HCT116 (cell line): ENCODE measurements at places on chromosomes 6 and 20.

DNA sequence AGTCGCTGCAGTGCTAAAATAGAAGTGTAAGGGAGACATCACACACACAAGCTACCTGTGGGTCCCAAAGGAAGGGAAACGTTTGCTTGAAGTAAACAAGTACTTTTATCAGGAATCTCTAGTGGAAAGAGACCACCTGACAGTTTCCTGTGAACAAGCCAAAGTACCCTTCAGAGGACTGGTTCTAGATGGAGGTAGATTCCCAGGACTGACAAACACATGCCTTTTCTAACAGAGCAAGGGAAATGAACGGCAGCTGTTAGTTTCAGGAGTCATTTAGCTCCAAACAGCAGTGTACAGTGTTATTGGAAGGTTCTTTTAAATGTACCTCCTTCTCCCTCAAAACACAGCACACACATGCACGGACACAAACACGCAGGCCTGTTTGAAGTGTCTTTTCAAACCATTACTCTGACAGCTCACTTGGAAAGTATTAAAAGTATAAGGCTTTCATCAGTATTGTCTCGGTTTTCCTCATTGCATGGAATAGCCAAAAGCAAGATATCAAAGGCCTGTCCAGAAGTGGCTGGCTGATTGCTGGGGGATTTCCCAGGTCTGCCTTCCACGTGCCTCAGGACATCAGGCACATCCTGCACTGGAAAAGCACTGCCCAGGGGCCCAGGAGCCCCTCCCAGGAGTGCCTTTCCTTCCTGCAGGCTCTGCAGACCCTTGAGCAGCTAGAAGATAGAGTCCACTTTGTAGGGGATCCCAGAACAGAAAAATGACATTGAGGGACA is 393.2 kb upstream of the SOX4 start:
- no peak for DNase-seq

DNA sequence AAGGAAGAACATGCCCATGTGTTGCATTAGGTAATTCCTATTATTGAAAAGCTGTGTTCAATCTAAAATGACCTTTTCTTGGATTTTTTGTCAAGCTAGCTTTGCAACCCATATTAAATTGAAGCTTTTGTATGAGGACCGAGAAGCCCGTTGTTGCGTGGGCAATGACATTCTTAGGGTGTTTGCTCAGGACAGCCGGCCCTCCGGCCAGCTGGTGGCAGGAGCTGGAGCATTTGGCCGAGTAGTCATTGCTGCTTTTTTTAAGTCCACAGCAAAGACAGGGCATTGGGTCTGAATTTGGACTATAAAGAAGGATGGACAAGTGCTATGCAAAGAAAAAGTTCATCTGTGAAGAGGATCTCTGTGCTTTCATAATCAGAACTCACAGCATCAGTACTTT is 365.8 kb downstream of the SAMD5 start:
- DNase-seq: no peak

DNA sequence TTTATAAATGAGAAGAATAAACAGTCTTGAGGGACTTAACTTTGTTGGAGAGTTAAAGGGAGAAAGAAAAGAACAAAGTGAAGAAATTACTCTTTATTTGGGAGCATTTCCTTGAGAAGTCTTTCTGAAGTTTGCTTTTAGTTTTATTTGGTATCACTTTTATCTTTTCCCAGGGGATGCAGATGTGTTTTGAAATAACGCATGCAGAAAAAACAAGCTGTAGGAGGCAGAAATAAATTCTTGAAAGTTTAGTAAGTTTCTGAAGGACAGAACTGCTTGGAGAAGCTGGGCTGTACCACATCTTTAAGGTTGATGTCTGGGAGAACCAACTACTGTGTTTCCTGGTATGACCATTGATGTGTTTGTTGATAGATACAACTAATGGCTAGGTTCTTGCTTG is 75.0 kb downstream of the PLCB4 start:
- DNase-seq: no peak

- no peak for DNase-seq
Observed at GRCh38 chr6:30547454-30547853, 8.8 kb downstream of the GNL1 start.

- no peak for DNase-seq
Observed at GRCh38 chr6:93676581-93676980, 257.2 kb upstream of the EPHA7 start.

DNA sequence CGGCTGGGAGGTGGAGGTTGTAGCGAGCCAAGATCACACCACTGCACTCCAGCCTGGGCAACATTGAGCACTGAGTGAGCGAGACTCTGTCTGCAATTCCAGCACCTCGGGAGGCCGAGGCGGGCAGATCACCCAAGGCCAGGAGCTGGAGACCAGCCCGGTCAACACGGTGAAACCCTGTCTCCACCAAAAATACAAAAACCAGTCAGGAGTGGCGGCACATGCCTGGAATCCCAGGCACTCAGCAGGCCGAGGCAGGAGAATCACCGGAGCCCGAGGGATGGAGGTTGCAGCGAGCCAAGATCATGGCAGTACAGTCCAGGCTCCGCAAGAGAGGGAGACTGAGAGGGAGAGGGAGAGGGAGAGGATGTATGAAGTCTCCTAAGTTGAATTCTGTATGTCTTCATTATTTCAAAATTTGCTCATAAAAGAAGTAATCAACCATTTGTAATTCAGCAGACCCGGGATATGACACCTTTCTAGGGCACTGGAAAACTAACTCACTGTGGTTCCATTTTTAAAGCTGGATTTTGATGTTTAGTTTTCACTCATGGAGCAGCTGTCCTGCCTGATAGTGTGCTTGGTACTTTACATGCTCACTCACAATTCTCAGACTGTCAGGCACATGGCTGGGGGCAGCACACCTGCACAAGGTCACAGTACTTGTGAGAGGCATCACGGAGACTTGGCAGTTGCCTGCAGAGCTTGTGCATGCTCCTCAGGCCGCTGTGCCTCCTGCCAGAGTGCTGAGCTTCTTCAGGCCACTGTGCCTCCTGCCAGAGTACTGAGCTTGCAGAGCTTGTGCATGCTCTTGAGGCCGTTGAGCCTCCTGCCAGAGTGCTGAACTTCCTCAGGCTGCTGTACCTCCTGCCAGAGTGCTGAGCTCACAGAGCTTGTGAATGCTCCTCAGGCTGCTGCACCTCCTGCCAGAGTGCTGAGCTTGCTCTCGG is 106.2 kb downstream of the ERMARD start:
- no peak for DNase-seq

GRCh38 chr6:29424575-29424974 is 9.8 kb downstream of the OR12D1 start:
- no peak for DNase-seq

DNA sequence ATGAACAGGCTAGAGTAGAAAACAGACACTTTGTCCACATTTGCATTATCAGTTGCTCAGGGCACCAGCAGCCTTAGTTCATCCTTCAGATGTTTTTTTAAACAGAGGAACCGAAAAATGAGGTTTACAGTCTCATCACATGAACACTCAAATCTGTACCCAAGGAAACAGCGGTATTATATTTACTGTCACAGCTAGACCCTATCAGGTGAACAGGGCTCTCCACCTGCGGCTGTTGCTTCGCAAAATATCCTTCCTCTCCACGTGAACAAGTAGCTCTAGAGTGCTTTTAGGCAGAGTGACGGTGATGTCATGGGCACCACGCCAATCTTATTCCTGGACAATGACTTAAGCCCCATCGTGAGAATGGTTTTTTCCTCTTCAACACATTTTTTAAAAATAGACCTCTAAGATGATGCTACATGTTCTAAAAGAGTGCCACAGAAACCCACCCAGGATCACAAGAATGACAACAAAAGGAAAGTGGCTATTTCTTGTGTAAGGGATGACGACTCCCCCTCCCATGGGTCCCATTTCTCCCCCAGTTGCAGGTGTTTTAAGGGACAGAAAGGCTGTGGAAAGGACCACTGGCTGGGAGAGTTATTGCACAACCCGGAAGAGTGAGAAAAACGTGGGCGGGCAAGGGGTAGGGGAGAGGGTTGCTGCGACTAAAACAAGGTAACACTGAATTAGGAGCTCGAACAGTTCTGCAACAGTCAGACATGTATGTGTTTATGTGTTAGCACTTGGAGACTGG is 77.7 kb downstream of the EFHC1 start:
- no peak for DNase-seq

DNA sequence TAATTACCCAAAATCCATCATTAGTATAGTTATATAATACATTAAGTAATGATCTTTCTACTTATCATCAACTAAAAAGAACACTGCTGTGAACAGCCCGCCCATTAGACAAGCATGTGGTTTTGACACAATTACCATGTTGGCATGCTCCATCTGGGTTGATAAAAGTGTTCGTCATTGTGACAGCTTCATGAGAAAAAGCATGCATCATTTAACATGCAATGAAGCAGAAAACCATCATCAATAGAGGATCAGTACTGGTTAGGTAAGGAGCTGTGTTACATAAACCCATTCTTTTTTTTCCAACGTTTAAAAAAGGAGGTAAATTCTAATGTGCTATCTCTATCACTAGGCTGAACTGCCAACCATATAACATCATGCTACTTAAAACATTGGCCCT is 101.9 kb downstream of the EPB41L2 start:
- no peak for DNase-seq

GRCh38 chr6:120055071-120055470 is 705.5 kb upstream of the MAN1A1 start:
- DNase-seq: no peak

DNA sequence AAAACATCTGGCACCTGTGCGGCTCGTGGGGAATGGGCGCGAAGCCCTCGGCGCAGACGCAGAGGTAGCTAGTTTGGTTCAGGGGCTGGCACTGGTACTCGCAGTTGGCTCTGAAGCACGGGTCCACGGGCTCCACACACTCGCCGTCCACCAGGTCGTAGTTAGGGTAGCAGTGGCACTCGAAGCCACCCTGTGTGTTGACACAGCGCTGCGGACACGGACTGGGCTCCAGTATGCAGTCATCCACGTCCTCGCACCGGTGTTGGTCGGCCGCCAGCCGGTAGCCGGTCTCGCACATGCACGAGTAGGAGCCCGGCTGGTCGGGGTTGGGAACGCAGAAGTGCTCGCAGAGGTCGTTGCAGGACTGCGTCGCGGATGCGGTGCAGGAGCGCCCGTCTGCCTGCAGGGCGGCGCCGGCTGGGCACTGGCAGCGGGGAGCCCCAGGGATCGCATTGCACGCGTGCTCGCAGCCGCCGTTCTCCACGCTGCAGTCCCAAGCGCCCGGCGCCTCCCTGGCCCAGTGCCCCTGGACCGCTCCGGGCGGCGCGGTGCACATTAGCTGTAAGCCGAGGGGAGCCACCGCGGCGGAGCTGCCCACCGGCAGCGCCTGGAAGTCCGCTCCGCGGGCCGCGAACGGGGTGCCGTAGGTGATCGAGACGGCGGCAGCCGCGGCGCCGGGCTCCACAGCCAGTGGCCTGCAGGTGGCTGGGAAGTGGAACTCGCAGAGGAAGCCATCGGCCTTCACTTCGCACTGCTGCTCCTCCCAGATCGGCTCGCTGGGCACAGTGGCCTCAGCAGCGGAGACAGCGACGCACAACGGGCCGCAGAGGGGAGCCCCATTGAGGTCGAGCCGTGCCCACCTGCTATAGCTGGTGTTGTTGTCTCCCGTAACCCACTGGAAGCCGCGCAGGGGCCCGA is 930 bp downstream of the THBD start:
- no peak for DNase-seq

GRCh38 chr6:139531148-139532115 is 157.0 kb upstream of the CITED2 start:
- DNase-seq: no peak

- no peak for DNase-seq
Observed at GRCh38 chr6:134477991-134478635, 160.2 kb upstream of the SGK1 start.
